ENCODE measurements at places on chromosomes 3 and 15. TPM values are rescaled to one million over a fixed set of nuclear protein-coding genes. Genes with fewer than 3 reads are reported as not detected.

The CNOT10 gene
- 47.7 TPM for total RNA-seq

DNA sequence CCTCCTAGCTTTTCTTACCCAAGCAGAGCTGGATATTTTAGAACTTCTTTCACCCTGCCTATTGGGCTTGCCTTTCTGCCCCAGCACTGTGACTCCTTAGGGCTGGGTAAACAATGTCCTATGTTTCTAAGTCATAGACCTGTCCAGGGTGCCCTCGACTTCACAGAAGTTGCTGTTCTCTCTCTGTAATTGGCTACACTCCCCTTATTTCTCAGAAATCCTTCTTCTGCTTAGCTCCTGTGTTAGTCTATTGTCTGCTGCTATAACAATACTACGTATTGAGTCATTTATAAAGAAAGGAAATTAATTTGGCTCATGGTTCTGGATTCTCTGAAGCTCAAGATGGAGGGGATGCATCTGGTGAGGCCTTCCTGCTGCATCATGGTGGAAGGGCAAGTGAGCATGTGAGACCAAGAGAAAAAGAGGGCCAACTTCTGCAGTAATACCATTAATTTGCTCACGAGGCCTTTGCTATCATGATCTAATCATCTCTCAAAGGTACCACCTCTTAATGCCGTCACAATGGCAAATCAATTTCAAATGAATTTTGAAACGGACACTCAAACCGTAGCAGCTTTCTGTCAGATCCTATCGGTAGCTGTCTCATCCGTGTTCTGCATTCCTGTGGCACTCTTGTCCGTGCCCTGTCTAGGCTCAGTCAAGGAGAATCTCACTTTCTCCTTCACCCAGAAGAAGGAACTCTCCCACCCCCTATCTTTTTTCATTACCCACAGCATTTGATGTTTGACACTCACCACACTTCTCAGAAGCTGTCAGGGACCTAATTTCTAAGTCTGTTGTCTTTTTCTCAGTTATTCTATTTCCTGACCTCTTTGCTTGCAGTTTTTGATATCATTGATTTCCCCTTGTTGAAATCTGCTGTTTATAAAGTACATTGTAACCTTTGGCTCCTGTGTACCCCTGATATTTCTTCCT is 22.3 kb upstream of the GPR171 start:
- H3K27me3 ChIP-seq: no peaks in the 10 kb centered on the region
- H3K27ac ChIP-seq: no peak overlapping the region
- H3K36me3 ChIP-seq: no peaks in the 10 kb centered on the region
- DNase-seq: no peak
- H3K4me3 ChIP-seq: no peak overlapping the region

The PAK6 gene
- not detected for total RNA-seq

The TUSC7 gene
- not detected for total RNA-seq

DNA sequence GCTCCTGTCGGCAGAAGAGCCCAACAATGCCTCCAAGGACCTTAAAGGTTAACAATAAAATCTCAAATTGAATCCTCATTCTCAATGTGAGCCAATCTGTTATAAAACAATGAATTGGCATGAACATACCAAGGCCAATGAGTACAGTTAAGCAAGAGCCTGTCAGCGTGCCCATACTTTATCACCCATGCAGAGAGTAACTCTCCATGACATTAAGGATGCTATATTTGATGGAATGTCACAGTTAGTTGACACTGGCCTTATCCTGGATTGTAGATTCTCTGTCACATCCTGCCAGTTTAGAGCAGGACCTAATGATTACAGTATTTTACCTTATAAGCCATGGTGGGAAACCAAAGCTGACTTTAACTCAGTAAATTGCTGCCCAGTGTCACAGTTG is 335.4 kb upstream of the MDFIC2 start:
- no peak overlapping the region for H3K27ac ChIP-seq
- H3K36me3 ChIP-seq: no peaks in the 10 kb centered on the region
- DNase-seq: no peak
- peaks cover 36% of the 10 kb centered on the region for H3K27me3 ChIP-seq
- H3K4me1 ChIP-seq: no peaks in the 10 kb centered on the region
- no peak overlapping the region for H3K4me3 ChIP-seq

The DNAJC17 gene
- 38.1 TPM for total RNA-seq

DNA sequence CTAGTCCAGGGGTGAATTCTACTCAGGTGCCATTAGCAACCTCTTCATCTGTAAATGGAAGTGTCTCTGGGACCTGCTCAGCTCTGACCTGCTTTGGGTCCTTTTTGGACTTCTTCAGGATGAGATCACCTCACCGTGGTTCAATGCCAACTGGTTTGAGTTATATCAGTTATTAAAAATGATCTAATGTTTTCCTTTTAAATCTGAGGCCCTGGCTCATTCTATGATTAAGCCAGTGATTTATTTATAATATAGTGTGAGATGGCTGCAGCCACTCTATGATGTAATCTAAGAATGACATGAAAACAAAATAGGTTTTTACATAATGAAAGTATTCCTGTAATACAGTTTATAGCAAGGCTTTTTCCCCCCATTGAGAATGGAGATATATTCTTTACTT is 79.4 kb downstream of the LPP start:
- no peak for DNase-seq
- peaks cover 64% of the 10 kb centered on the region for H3K4me1 ChIP-seq
- no peak overlapping the region for H3K4me3 ChIP-seq
- no peaks in the 10 kb centered on the region for H3K27me3 ChIP-seq

GRCh38 chr3:58656631-58657030 is 9.9 kb downstream of the FAM3D start:
- H3K4me3 ChIP-seq: no peak overlapping the region
- H3K27ac ChIP-seq: no peak overlapping the region
- H3K4me1 ChIP-seq: no peaks in the 10 kb centered on the region
- peaks cover 24% of the 10 kb centered on the region for H3K27me3 ChIP-seq
- H3K36me3 ChIP-seq: no peaks in the 10 kb centered on the region

DNA sequence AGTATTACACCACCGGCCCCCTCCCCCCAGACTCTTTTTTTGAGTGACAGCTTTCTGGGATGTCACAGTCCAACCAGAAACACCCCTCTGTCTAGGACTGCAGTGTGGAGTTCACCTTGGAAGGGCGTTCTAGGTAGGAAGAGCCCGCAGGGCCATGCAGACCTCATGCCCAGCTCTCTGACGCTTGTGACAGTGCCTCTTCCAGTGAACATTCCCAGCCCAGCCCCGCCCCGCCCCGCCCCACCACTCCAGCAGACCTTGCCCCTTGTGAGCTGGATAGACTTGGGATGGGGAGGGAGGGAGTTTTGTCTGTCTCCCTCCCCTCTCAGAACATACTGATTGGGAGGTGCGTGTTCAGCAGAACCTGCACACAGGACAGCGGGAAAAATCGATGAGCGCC is 63.6 kb downstream of the AAGAB start:
- H3K27ac ChIP-seq: no peak overlapping the region
- peak; percentile 19 for DNase-seq
- no peaks in the 10 kb centered on the region for H3K27me3 ChIP-seq
- peaks cover 63% of the 10 kb centered on the region for H3K36me3 ChIP-seq
- H3K4me3 ChIP-seq: no peak overlapping the region
- H3K4me1 ChIP-seq: peaks cover 31% of the 10 kb centered on the region

- H3K4me1 ChIP-seq: no peaks in the 10 kb centered on the region
- H3K4me3 ChIP-seq: no peak overlapping the region
- H3K27me3 ChIP-seq: no peaks in the 10 kb centered on the region
- no peak for DNase-seq
- H3K36me3 ChIP-seq: no peaks in the 10 kb centered on the region
These were observed 756.8 kb downstream of the IGSF11 start for GRCh38 chr3:118277814-118278213.

The MYL3 gene
- 1.6 TPM for total RNA-seq

The STRIT1 gene
- not detected for total RNA-seq

DNA sequence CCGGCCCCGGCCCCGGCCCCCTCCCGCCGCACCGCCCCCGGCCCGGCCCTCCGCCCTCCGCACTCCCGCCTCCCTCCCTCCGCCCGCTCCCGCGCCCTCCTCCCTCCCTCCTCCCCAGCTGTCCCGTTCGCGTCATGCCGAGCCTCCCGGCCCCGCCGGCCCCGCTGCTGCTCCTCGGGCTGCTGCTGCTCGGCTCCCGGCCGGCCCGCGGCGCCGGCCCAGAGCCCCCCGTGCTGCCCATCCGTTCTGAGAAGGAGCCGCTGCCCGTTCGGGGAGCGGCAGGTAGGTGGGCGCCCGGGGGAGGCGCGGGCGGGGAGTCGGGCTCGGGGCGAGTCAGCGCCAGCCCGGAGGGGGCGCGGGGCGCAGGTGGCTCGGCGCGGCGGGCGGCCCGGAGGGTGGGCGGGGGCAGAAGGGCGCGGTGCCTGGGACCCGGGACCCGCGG is 352 bp downstream of the CHRD start:
- no peaks in the 10 kb centered on the region for H3K36me3 ChIP-seq
- peaks cover 59% of the 10 kb centered on the region for H3K27me3 ChIP-seq
- no peak overlapping the region for H3K4me3 ChIP-seq
- peaks cover 13% of the 10 kb centered on the region for H3K4me1 ChIP-seq

The PLSCR4 gene
- 43.4 TPM for total RNA-seq

DNA sequence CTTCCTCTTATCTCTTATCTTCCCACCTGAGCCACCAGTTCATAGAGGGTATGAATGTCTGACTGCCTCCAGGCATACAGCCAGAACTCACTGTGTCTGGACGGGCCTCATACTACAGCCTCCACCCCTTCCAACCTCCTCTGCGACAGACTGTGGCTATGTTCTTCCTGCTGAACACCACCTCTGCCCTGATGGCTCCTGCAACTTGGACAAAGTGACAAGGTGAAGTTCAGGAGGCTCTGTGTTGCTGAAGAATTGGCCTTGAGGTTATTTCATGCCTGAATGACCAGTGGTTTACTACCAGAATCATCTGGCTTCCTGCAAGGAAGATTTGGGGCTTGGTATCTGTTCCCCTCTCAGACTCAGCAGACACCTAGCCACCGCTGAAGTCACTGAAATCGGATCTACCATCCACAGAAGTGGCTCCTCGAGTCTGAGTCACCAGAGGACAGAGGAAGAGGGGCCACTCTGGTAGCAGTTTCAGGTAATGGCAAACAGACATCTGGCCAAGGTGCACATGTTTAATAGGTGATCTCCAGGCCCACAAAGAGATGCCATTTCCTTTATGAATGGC is 14.2 kb upstream of the ULK3 start:
- no peak overlapping the region for H3K27ac ChIP-seq
- no peaks in the 10 kb centered on the region for H3K27me3 ChIP-seq
- H3K4me3 ChIP-seq: no peak overlapping the region
- peaks cover 3% of the 10 kb centered on the region for H3K4me1 ChIP-seq
- peaks cover 10% of the 10 kb centered on the region for H3K36me3 ChIP-seq

The NT5DC2 gene
- 178 TPM for total RNA-seq

GRCh38 chr3:25856902-25857518 is 67.1 kb downstream of the OXSM start:
- no peak overlapping the region for H3K27ac ChIP-seq
- H3K27me3 ChIP-seq: no peaks in the 10 kb centered on the region
- H3K4me3 ChIP-seq: no peak overlapping the region
- no peaks in the 10 kb centered on the region for H3K36me3 ChIP-seq
- no peak for DNase-seq
- peaks cover 16% of the 10 kb centered on the region for H3K4me1 ChIP-seq

The SCN11A gene
- total RNA-seq: 0.18 TPM

- H3K4me3 ChIP-seq: no peak overlapping the region
- H3K27me3 ChIP-seq: peaks cover 14% of the 10 kb centered on the region
- no peaks in the 10 kb centered on the region for H3K4me1 ChIP-seq
- H3K36me3 ChIP-seq: no peaks in the 10 kb centered on the region
- no peak overlapping the region for H3K27ac ChIP-seq
These were observed 31.1 kb upstream of the HHATL start for GRCh38 chr3:42733501-42734262.

DNA sequence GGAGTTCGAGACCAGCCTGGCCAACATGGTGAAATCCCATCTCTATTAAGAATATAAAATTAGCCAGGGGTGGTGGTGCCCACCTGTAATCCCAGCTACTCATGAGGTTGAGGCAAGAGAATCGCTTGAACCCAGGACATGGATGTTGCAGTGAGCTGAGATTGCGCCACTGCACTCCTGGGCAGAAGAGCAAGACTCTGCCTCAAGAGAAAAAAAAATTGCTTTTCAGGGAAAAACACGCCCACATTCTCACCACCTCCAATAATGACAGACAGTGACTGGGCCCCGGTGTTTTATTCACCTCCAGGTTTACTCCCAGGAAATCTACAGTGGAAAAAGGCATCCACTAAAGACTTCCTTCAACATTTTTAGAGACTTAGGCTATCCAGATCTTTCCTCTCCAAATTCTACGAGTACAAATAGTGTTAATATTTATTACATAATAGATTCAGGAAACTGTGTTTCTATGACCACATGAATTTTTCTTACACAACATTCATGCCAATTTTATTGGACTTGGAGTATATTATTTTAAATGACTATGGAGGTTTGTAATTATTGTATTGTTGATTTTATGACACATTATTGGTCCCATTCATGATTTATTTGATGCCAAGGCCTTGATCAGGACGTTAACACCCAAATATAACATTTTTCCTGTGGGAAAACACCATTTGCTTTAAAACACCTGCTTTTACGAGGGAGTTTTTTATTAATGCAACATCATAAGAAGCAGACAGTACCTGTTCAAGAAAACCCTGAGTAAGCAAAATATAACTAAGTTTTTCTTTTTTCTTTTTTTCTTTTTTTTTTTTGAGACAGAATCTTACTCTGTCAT is 26.6 kb downstream of the IGF2BP2 start:
- H3K27me3 ChIP-seq: no peaks in the 10 kb centered on the region
- no peak overlapping the region for H3K4me3 ChIP-seq
- peak overlapping the region; percentile 41 for H3K27ac ChIP-seq

The ISL2 gene
- total RNA-seq: not detected

The ACP3 gene
- not detected for total RNA-seq

- no peak for DNase-seq
- no peak overlapping the region for H3K4me3 ChIP-seq
- no peak overlapping the region for H3K27ac ChIP-seq
- no peaks in the 10 kb centered on the region for H3K36me3 ChIP-seq
- H3K4me1 ChIP-seq: no peaks in the 10 kb centered on the region
These were observed 30.9 kb upstream of the ARRDC4 start for GRCh38 chr15:97929456-97930229.

- H3K27me3 ChIP-seq: peaks cover 64% of the 10 kb centered on the region
- no peaks in the 10 kb centered on the region for H3K4me1 ChIP-seq
- H3K27ac ChIP-seq: no peak overlapping the region
These were observed 8.6 kb upstream of the CTNNB1 start for GRCh38 chr3:41190509-41191284.

The SCAANT1 gene
- total RNA-seq: not detected

DNA sequence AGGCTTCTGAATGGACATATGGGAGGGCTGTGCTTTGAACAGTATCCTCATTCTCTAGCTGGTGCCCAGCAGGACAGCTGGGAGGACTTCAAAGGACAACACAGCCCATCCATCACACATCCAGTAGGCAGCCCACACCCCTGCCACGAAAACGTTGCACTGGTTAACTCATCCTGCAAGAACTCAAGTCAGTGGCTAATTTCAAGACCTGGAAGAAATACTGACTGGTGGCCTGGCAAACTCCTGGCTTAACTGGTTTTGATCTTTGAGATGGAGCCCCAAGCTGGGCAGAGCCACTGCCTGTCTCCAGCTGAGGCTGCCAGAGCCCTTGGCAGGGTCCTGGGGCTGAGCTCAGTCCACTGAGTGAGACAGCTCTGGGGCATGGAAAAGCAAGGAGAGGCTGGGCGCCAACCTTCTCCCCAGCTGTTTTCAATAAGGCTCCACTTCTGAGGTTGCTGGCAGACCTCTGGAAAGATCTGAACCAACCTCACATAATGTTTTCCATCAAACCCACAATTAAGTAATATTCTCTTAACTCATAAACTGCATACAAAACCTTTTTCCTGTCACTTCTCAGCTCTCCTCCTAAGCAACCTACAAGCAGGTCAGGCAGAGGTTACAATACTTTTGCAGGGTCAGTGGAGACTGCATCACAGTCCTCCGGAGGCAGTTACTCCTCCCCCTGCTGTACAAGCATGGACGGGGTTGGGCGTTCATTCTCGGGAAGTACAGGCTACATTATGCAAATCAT is 110.3 kb downstream of the MYLK start:
- peak; percentile 83 for DNase-seq
- no peaks in the 10 kb centered on the region for H3K27me3 ChIP-seq
- no peak overlapping the region for H3K4me3 ChIP-seq
- peaks cover 10% of the 10 kb centered on the region for H3K4me1 ChIP-seq

The SMCO1 gene
- total RNA-seq: not detected

All from osteocyte (in vitro differentiated cells).